ENCODE measurements at places on chromosomes 16 and 17. TPM values are rescaled to one million over a fixed set of nuclear protein-coding genes. Genes with fewer than 3 reads are reported as not detected.

The ITGB3 gene
- total RNA-seq = 0.29 TPM

GRCh38 chr16:2489581-2489980 lies 14.7 kb downstream of the TBC1D24 start:
- no peak for DNase-seq

DNA sequence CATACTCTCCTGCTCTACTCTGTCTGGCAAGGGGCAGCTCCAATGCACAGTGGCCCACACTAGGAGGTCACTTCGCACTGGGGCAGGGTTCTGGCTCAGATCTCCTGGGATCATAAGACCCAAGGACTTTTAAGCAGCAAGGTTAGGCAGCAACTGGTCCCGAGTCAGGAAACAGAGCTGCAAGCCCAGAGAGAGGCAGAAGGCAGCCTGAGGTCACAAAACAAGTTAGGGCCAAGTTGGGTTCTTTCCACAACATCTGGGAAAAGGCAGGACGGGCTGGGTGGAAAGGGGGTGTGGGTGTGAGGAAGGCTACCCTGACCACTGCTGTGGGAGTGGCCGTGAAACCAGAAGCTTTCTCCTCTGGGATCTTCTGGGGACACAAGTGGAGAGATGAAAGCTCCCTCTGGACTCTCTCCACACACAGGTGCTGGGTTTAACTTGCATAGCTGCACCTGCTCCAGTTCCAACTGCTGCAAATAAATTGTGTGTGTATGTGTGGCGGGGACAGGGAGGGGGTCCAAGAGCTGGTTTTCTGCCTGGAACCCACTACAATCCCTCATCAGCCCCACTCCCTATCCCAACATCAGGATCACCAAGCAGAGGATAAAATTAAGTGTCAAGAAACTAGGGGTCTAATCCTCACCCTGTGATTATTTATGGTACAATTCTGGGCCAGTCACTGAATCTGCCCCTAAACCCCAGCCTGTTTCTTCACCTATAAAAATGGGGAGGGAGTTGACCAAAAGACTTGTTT lies 8.0 kb upstream of the TSPOAP1 start:
- DNase-seq = peak; percentile 50

GRCh38 chr17:74697515-74697914 lies 15.2 kb downstream of the CD300LF start:
- no peak for DNase-seq

- DNase-seq = peak; percentile 97
These were observed at the start of gene PEMT for GRCh38 chr17:17591355-17592298. PEMT (minus strand) TSS chr17:17591708; CDS start chr17:17591626, 82 bp downstream.

- no peak for DNase-seq
These were observed 32.0 kb upstream of the NDRG4 start for GRCh38 chr16:58467905-58468304.

DNA sequence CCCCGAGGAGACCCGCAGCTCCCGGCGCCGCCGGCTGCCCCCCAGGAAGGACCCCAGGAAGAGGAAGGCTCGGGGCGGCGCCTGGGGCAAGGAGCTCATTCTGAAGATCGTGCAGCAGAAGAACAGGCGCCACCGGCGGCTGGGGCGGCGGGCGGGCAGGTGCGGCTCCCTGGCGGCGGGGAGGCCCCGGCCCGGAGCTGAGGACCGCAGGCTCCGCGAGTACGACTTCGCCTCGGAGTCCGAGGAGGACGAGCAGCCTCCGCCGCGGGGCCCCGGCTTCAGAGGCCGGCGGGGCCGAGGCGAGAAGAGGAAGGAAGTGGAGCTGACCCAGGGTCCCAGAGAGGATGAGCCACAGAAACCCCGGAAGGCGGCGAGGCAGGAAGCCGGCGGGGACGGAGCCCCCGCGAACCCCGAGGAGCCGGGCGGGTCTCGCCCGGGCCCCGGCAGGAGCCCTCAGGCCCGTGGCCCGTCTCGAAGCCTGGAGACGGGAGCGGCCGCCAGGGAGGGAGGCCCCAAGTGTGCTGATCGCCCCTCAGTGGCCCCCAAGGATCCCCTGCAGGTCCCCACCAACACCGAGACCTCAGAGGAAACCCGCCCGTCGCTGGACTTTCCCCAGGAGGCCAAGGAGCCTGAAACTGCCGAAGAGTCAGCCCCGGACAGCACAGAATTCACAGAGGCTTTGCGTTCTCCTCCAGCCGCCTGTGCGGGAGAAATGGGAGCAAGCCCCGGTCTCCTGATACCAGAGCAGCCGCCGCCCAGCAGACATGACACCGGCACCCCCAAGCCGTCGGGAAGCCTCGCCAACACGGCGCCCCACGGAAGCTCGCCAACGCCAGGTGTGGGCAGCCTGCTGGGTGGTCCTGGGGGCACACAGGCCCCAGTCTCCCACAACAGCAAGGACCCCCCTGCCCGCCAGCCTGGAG lies 22.3 kb upstream of the ZFPM1 start:
- peak; percentile 53 for DNase-seq

Data from activated CD8-positive, alpha-beta T cell treated with anti-CD3 and anti-CD28 coated beads, Interleukin-2, amount 10 ng/mL, durations not matched to agents 7 days and 5 days (primary cell).